Activated T-cell treated with anti-CD3 and anti-CD28 coated beads for 24 hours (primary cell): ENCODE measurements at places on chromosomes 7 and 10.

GRCh38 chr10:103535595-103535994, 42.1 kb downstream of the NEURL1 start:
- no peak for DNase-seq

DNA sequence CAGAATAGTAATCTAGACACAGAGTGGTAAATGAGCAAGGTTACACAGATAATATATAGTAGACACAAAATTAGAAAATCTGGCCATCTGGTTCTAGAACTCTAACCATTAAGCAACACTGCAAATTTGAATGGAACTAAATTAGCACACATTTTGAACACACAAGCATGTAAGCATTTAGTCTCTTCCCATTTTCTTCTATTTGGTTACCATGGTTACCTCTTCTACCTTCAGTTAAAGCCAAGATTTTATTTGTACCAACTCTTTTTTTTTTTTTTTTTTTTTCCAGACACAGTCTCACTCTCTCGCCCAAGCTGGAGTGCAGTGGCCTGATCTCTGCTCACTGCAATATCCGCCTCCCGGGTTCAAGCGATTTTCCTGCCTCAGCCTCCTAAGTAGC, 790.5 kb downstream of the MAGI2 start:
- no peak for DNase-seq

- DNase-seq = no peak
These were observed 124.1 kb downstream of the PTPN20 start for GRCh38 chr10:47035171-47035818.

- DNase-seq = no peak
These were observed 748.0 kb upstream of the IGFBP3 start for GRCh38 chr7:46669028-46669427.

- DNase-seq = no peak
These were observed 17.8 kb downstream of the SGMS1 start for GRCh38 chr10:50605951-50606270.

DNA sequence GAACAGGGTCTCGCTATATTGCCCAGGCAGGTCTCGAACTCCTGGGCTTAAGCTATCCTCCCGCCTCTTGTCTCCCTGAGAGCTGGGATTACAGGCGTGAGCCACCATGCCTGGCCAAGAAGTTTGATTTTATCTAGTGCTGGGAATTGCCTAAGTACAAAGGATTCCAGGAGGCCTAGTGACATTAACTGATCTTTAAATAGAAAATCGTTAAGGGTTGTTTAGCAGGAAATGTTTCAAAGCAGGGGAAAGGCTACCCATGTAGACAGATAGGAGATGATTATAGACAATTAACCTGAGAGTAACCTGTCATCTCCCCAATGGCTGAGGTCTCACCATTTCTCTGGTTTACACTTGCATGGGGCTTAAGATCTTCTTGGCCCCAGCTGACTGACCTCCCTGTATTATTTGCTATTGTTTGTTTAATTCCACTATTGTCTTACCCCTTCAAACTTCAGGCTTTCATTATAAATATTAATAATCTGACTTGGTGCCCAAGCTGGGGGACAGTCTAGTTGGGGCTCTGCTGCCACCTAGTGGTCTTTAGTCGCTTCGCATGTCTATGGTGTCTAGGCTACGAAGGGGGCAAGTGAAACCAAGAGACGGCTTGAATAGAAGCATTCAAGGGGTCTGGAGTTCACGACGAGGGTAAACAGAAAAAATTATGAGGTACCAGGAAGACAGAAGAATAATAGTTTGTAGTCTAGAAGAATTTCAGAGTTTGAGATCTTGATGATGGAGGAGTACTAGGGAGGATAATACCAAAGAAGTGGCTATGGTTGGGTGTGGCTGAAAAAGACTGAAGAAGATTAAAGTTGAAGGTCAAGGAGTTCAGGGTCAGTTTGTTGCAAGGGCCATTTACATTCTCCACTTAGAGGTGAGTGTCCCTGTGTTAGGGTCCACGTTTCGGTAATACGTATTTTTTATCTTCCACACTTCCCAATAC, 40.4 kb upstream of the BPGM start:
- DNase-seq = peak; percentile 31

DNA sequence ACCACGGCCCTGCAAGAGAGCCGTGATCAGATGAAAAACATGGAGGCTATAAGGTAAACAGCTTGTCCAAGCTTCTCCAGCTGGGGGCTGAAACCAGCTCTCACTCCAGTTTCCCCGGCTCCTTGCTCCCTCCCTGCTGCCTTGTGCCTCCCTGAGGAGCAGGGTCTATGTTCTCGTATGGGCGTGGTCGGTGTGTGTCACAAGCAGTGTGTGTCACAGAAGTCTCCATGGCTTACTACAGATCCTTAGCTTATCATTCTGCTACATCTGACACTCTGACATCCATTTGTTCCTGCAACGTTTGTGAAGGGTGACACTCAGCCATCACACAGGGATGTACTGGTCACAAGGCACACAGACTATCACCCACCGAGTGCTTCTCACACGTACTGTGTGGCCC, 54.6 kb downstream of the CSGALNACT2 start:
- no peak for DNase-seq

DNA sequence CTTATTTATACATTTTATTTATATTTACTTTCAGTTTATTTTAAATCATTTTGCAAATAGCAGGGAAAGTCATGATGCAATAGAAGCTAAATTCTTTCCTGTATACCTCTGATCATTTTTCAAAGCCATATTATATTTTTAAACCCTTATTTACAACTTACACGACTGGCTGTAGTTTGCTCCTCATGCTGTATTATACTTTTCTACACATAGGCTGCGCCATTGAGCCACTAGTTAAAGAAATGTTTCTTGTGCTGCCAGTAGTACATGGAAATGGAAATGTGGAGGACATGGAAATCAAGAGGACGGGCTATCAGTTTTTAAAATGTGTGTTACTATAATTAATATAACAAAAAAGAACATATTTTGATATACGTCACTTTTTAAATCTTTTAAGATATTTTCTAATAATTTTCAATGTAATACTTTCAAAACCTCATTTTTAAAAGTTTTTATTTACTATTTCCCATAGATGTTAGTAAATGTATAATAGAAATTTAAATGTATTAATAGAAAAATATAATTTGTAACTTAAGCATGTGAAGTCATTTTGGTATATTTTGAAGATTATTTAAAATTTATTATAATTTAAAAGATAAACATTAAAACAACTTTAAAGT, 118.5 kb downstream of the VTI1A start:
- no peak for DNase-seq

DNA sequence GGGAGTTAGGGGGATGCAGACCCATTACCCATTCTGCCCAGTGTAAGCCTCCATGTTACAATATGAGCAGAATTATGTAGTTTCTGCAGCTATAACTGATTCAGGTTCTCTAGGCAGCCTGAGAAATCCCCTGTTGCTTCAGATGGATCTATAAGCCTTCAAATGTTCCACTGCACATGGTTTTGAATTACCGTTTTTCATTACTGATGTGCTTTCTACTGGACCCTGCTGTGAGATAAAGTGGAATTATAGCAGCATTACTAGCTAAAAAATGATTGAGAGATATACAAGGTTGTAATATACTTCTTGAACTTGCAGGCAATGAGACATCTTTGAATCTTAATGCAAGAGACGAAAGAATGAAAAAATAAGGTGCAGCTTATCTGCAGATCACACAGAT, 38.4 kb upstream of the ANAPC16 start:
- DNase-seq = no peak

GRCh38 chr7:103649052-103649451, 203.0 kb upstream of the SLC26A5 start:
- no peak for DNase-seq

- no peak for DNase-seq
These were observed 30.7 kb upstream of the ASAH2 start for GRCh38 chr10:50281967-50282522.

GRCh38 chr7:42068554-42069280, 168.3 kb downstream of the GLI3 start:
- no peak for DNase-seq

DNA sequence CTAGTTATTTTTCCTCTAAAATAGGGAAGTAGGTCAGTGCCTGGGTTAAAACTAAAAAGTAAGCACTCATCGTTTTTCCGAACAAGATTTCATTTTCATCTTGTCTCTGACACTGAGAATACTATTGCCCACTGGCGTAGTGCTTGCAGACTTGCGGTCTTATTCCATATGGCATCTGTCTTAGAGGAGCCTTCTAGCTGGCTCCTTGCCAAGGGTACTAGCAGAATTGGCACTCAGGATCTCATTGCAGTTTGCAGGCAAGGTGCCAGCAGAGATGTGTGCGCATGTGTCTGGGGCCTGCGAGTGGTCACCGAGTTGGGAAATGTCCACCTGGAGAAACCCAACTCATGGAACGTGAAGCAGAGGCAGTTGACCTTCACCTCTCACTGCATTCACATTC, 143.4 kb downstream of the CELF2 start:
- no peak for DNase-seq

DNA sequence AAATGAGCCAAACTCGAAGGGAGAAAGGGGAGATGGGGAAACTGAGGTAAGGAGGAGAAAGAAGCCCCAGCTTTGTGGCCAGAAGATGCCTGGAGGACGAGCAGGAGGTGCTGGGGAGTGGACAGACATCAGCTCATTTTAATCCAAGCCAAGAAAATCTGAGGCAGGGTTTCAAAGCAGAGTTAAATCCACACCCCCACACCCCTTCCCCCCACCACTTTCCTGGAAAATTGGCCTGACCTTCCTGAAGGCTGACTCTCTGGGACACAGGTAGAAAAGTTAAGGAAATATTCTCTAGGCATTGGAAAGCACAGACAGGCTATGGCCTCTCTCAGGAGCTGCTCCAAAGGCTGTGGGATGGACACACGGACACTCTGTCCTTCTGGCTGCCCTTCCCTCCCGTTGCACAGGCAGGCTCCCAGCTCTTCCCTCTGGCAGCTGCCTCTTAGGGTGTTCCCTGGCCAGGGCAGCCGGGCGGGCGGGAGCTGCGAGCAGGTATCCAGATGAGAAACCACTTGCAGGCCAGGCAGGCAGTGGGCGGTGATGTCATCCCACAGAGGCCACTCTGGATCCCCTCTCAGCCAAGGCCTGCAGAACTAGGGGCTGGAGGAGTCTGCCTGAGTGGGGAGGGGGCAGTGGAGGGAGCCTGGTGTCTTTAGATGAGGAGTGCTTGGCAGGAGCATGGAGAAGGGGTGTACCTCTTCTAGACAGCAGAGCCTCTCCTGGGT, 171.8 kb downstream of the NEURL1 start:
- DNase-seq = no peak

- DNase-seq = no peak
These were observed 16.7 kb downstream of the RET start for GRCh38 chr10:43093423-43094076.

GRCh38 chr10:122494833-122495232, 33.5 kb downstream of the HTRA1 start:
- DNase-seq = no peak

DNA sequence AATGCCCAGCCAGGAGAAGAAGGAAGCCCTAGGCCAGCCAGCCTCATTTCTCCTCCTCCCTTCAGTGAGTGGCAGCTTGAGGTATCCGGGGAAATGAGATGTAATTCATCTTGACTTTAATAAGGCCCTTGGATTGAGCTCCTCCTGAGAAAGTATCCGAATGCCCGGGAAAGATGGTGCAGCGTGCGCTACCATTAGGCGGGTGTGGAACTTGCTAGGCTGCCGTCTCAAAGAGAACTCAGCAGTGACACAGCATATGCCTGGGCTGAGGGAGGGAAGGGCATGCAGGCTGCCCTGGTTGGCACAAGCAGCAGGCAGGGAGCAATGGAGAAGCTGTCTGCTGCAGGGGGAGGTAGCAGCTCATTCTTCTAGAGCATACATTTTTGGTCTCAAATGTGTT, 659.8 kb upstream of the FOXK1 start:
- no peak for DNase-seq

DNA sequence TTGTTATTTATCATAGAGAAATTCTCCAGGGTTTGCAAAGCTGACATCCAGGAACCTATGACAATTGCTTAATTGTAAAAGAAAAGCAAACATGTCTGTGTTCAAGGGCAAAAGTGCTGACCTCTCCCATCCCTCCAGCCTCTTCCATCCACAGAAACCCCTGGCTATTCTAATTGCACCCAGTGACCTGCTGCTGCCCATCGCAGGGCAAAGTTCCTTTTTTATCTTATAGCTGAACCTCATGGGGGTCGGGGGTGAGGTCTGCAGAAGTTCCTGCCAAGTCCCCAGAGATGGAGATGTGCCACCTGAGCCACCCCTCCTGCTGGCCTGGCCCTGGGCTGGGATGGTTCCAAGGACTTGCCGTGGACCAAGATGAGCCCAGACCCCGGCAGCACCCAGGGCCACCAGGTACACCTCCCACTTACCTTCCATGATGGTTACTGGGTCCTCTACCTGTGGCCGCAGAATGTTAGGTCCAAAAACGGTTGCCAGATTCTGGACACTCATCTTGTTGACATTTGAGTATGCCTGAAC, 146.5 kb downstream of the MAPK8 start:
- no peak for DNase-seq

- no peak for DNase-seq
These were observed 10.4 kb upstream of the IL15RA start for GRCh38 chr10:5987747-5988146.

- DNase-seq = no peak
These were observed 4.5 kb upstream of the EMX2 start for GRCh38 chr10:117537904-117538524.

DNA sequence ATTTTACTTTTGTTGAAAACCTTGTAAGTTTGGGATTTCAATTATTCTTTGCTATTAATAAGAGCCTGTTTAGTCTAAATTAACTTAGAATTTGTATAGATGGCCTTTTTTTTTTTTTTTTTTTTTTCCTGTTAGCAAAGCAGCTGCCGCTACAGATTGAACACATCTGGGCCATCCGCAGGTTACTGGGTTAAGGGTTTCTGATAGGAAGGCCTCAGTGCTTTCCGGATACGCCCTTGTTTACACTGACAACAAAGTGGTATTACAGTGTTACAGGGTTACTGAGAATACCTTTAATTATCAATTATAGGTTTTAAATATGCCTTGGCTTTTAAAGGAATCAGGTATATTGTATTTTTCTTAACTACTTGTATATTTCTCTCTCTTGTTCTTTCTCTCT, 76.8 kb downstream of the PTN start:
- DNase-seq = no peak

DNA sequence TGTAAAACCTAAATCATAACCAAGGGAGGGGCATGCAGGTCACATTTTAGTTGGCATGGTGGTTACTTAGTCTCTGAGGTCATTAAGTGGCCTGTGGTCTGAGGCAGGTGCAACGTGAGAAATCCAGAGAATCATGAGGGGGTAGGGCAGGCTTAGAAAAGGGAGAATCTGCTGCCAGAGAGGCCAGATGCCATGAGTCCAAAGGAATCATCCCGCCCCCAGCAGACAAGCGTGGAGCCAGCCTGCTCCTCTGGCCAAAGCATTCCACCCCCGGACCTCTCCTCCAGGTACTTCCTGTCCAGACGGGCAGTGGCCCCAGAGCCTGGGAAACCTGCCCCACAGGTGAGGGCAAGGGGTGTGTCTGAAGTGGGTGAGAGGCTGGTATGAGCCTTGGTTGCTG, 196.4 kb upstream of the ZNF32 start:
- no peak for DNase-seq

GRCh38 chr7:128309976-128310375, 33.7 kb downstream of the RBM28 start:
- DNase-seq = no peak

DNA sequence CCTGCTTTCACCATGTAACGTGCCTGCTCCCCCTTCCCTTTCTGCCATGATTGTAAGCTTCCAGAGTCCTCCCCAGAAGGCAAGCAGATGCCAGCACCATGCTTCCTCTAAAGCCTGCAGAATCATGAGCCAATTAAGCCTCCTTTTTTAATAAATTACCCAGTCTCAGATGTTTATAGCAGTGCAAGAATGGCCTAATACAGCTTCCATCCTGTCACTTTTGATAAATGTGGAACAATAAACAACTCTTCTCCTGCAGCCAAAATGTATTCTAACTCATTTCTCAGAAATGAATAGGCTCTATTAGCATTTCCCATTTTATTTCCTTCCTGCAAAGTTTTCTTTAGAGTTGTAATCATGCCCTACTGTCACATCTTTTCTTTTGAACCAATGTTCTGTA, 43.4 kb downstream of the C7orf25 start:
- DNase-seq = no peak
